ENCODE measurements at places on chromosomes 16 and 17.

- peak; percentile 64 for DNase-seq
Measured at GRCh38 chr17:7477392-7478275, 1.8 kb downstream of the ZBTB4 start.

DNA sequence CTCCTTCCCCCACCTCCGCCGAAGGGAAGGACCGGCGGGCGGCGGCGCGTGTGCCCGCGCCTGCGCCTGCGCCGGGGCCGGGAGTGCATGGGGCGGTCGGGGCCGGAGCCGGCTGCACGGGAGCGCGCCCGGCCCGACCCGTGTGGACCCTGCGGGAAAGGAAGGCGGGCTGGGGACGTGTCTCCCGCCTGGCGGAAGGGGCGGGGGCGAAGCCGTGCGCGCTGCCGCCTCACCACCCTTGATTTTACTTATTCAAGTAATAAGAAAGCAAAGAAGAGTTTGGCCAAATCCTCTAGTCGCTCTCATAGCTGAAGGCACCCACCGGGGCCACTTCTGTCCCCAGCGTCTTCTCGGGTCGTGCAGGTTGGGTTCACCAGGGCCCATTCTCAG is 596 bp upstream of the PFN1 start:
- DNase-seq: peak; percentile 94

- DNase-seq: no peak
Measured at GRCh38 chr17:20184977-20185619, 175.9 kb downstream of the SPECC1 start.

DNA sequence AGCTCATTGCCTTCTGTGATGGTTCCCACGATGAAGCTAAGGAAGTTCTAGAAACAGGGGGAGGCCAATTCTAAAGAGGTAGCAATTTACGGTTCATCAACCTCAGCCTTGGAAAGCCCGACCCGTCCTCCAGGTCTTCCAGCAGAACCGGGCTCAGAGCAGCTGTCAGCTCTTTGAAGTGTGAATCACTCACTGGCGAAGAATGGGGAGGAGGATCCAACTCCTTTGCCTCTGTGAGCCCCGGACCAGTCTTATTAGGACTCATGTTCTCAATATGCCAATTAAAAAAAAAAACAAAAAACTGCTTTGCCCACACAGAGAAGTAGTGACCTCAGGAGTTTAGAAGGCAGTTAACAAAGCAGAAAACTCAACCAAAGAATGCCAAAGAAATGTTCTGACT is 31.4 kb downstream of the STX8 start:
- no peak for DNase-seq

DNA sequence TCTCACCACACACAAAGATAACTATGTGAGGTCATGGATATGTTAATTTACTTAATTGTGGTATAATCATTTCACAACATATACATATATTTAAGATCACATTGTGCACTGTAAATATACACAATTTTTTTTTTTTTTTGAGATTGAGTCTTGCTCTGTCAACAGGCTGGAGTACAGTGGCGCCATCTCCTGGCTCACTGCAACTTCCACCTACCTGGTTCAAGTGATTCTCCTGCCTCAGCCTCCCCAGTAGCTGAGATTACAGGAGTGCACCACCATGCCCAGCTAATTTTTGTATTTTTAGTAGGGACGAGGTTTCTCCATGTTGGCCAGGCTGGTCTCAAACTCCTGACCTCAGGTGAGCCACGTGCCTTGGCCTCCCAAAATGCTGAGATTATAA is 11.5 kb upstream of the PRSS54 start:
- DNase-seq: peak; percentile 12

GRCh38 chr17:27578718-27579085 is 52.3 kb upstream of the LGALS9 start:
- DNase-seq: peak; percentile 35
